ENCODE measurements at places on chromosomes 1 and 21.

GRCh38 chr1:233700338-233700737, 86.4 kb downstream of the KCNK1 start:
- DNase-seq, result no peak

DNA sequence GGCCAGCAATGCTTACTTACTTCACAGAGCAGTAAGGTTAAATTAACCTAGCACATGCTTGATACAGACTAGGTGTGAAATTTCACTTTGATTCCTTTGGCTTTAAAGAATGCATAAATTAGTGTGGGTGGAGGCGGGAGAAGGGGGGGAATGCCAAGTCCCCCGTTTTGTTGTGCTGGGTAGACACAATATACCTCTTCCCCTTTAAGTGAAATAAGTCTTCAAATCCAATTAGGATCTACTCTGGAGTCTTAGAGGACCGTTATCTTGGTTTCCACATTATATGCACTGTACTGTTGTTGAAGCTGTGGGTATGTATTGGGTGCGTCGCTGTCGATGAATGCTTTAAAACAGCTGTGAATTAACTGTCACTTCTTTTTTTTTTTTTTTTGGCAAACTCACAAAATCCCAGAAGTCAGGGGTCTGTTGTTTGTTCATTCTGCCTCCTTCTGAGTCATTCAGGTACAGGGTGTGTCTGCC, 1.6 kb upstream of the S1PR1 start:
- no peak for DNase-seq

- DNase-seq, result no peak
Observed at GRCh38 chr1:55217226-55217986, 2.2 kb upstream of the USP24 start.

DNA sequence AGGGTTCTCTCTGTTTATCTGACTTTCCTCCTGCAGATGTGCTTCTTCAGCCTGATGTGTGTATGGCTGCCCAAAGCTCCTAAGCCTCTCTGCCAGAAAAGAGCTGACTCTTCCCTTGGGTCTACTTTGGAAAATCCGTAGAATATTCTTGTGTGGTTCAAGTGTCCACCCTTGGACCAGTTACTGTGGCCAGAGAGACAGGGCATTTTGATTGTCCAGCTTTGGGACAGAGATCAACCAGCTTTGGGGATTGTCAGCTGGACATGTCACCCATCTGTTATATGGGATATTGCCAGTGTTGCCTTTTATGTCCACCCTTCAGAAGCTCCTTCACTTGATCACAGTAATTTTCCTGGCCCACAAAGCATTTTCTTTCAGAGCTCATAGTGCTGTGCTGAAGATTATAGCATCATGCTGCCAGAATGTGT, 126.2 kb upstream of the L1TD1 start:
- DNase-seq, result no peak

GRCh38 chr1:211822677-211823407, 7.7 kb downstream of the LPGAT1 start:
- no peak for DNase-seq

DNA sequence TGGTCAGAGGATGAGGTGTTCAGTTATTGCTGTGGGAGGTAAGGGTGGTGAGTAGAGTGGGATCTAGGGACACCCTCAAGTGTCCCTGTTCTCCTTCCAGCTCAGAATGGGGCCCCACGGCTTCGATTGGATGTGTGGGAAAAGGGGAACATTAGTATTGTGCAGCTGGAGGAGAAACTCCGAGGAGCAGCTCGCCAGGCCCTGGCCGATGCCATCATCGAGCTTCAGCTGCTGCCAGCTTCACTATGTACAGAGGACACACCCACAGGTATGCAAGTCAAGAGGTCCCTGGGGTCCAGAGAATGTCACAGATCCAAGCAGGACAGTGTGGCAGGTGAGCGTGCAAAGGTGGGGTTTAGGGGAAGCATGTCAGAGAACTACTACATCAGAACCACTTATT, 13.9 kb downstream of the HYI start:
- DNase-seq, result no peak

DNA sequence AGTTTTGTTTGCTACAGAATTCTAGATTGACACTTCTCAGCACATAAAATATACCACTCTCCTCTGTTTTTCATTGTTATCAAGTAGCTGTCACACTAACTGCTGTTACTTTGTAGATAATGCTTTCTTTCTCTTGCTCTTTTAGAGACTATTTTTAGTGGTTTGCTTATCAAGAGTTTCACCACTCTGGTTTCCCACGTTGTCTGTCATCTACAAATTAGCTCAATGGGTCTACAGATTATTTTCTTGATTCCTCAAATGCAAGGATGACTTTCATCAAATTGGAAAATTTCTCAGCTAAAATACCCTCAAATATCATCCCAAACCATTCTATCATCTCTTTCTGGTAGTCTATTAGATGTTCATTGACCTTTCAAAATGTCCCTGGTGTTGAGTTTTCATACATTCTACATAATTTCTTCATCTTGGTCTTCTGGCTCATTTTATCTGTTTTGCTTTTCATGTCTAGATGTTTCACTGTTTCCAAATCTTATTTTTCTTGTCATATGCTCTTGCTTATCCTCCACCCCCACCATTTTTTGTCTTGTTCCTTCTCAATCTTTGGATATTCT, 122.5 kb downstream of the TRIM33 start:
- no peak for DNase-seq

- DNase-seq, result no peak
Observed at GRCh38 chr21:45979141-45979631, 2.4 kb upstream of the COL6A1 start.

GRCh38 chr1:67741121-67741520, 56.1 kb downstream of the GADD45A start:
- DNase-seq, result no peak

GRCh38 chr21:45747233-45747766, 103.8 kb downstream of the PCBP3 start:
- no peak for DNase-seq

- no peak for DNase-seq
Observed at GRCh38 chr1:153677718-153678518, 570 bp upstream of the NPR1 start.

DNA sequence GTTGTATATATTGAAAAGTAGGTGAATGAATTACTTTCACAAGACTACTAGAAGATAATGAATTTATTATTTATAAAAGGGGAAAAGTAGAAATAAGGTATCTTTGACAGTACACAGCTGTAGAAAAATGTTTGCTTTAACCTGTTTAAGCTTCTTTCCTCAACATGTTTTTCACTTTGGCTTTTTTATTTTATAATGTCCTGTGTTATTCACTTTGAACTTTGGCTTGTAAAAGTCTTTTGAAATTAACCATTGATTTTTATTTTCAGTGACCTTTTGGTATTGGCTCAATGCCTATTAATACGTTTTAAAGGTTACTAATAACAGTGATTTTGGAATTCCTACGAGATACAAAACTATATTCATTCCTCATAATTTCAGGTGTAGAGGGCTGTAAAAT, 57.7 kb upstream of the MPC2 start:
- DNase-seq, result no peak

DNA sequence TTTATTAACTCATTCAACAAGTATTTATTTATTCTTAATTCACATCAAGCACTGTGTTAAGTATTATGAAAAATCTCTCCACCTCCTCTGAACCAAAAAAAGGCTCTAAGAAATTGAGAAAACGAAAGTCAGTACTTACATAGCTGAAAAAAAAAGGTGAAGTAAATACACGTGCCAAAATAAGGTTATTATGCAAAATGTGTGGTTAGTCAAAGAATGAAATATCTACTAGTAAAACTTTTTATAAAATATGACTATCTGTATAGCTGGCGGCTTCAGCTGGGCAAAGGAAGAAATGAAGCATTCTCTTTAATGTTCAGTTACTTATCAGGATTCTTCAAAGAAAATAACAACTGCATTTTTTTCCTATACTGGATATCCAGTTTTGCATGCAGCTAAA, 35.5 kb upstream of the ASPM start:
- no peak for DNase-seq

DNA sequence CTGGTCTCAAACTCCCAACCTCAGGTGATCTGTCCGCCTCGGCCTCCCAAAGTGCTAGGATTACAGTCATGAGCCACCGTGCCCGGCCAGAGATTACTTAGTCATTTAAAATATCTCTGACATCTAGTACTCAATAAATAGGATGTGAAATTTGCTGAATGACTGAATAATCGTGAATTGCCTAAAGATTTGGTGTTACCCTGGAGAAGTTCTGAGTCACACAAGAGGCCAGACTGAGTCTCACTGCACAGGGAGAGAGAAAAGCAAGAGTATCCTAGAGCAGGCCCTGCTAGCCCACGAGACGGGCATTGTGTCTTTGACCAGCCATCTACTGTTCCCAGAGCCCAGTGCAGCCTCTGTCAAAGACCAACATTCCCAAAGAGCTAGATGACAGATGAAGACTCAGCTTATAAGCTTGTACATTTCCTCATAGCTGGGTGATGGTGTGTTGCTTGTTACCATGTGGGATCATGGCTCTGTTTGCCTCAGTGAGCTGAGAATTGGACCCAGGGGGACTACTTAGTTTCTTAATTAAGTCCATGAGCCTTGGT, 5.6 kb upstream of the EIF4G3 start:
- no peak for DNase-seq

DNA sequence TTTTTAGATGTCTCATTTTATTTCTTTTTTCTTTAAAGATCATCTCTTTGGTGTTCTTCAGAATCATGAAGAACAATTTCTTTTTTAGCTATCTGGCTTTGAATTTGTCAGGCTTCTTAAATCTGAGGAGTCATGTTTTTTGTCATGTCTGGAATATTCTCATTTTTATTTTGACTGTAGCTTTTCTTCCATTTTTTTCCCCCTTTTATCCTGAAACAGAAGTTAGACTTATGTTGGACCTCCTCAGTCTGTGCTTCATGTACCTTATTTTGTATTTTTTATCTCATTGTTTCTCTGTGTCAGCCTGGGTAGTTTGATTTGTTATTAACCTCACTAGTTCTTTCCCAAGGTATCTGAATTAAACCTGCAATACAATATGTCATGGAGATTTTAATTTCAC, 319.2 kb upstream of the ADGRL4 start:
- no peak for DNase-seq

DNA sequence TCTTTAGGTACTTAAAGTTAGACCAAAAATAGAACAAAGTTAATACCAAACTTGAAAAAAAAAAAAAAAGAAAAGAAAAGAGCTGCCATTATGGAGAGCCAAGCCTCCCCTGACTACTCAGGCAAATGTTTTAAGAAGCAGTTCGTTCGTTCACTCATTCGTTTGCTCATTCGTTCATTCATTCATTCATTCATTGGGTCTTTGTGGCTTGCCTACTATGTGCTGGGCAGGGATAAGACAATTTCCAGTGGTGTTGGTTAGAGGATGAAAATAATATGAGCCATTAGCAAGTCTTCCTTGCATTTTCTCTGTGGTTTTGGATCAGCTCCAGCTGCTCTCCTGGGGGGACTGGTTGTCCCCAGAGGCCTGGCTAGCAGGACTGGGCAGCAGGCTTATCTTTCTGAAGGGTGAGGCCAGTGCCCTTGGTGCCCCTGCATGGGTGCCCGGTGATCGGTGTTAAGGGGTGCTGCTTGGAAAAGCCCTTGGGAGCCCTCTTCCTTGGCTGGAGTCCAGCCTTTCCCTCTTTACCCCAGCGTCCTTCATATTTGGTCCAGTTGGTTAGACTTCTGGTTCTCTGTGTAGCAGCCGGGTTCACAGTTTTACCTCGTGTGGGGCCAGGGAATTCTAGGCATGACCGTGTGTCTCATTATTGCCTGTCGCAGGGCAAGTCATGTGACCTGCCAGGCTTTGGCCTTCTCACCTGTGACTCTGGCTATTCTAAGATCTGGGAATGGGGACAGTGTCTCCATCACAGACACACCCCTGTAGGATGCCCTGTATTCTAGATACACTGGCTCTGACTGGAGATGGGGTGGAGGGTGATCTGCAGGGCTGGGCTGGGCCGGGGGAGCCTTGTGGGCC, 32.8 kb downstream of the LHX4 start:
- no peak for DNase-seq

- no peak for DNase-seq
Observed at GRCh38 chr1:22231995-22232690, 89.2 kb upstream of the WNT4 start.

DNA sequence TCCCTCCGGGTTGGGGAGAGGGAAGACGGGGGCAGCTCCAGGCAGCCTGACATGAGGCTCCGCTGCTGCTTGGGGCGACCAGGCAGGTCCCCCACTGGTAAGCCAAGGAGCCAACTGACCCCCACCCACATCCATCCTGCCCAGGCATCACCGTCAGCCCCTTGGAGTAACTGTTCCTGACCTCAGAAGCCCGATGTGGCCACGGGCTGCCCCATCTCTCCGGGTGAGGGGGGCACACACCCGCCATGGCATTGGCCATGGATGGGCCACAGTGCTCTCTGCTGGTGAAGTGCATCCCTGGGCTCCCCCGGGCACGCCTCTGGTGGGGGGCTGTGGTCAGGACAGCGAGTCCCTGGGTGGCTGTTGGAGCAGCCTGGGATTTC, 100.0 kb downstream of the CRYAA start:
- DNase-seq, result no peak

DNA sequence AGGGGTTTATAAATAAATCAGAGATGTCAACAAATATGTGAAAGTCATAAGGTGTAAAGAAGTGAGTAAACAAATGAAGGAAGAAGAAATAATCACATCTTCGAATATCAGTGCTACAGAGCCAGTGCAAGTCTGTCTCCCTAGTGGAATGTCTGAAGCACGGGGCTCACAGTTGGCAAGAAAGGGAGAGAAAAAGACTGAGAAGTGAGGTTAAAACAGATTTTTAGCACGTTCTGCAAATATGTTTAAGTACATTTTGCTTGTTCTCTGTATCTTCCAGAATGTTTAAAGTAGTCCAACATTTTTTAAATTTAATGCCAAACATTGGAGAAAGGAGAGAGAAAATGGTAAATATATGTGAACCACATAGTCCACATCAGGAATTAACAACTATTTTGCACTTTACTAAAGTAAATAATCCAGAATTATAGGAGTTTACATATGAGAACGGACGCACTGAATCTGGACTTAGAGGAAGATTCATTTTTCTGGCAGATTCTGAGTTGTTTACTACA, 682.4 kb downstream of the LTN1 start:
- no peak for DNase-seq

DNA sequence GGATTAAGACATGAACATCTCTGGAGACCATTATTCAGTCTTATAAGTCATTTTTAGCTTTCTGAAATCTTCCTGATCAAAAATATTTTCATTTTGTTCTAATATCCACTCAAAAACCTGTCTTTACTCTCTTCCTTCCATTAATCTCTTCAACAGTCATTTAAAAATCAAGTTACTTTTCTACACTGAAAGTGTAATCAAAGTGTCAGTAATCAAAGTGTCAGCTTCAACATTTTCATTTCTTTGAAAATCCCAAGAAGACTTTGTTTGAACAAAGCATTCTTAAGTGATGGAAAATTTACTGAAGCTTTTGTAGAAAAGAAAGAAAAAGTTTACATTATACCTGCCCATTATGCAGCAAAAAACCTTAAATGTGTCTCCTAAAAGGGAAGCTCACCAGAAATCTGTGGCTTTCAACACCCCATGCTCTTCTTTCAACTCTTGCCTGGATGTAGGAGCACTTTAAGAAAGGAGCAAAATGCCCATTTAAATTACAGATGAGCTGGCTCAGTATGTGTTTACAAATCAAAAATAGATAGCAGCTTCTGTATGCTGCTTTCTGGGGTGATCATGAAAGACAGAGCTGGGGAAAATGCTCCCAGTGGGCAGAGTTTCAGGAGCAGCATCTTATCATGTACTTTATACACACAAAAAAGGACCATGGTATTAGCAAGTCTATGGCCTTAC, 260.8 kb upstream of the NCAM2 start:
- no peak for DNase-seq
